ENCODE measurements at places on chromosomes 11 and 22.

DNA sequence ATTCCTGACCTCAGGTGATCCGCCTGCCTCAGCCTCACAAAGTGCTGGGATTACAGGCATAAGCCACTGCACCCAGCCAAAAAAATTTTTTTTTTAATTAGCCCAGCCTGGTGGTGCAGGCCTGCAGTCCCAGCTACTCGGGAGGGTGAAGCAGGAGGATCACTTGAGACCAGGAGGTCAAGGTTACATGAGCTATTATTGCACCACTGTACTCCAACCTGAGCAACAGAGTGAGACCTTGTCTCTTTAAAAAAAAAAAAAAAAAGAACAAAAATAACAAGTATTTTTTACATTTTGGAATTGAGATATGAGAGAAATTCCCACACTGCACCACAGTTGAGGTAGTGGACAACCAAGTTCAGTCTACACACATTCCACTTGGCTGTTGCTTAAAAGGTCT lies 13.6 kb upstream of the L3MBTL2 start:
- no peak for DNase-seq

GRCh38 chr11:44625759-44626523 lies 60.5 kb downstream of the CD82 start:
- no peak for DNase-seq

DNA sequence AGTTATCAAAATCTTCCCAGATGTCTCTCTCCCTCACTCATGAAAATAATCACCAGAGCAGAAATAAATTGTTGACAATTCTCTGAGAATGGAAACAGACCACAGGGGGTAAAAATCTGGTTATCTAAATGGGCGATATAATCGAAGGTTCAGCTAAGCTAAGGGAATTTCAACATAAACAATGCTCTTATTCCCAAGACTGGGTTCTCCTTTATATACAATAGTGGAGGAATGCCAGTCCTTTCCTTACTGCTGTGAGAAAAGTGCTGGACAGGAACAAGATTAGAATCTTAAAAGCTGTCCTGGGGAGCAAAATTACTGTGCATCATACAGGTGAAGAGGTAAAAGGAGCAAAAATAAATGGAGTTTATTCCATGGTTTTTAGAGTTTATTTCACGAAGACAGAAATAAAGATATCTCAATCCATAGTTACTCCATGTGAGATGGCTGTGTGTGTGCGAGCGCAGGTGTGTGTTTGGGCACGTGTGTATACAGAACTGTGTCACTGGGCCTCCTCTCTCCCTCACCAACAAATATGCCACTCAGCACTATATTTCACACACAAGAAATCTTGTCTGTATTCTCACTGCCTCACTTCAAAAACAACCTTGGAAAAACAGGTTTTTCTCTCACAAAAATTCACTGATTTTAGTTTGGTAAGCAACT lies 385.6 kb downstream of the DCDC1 start:
- DNase-seq = no peak

GRCh38 chr22:22936180-22936914 lies 48.7 kb downstream of the IGLL5 start:
- DNase-seq = no peak

DNA sequence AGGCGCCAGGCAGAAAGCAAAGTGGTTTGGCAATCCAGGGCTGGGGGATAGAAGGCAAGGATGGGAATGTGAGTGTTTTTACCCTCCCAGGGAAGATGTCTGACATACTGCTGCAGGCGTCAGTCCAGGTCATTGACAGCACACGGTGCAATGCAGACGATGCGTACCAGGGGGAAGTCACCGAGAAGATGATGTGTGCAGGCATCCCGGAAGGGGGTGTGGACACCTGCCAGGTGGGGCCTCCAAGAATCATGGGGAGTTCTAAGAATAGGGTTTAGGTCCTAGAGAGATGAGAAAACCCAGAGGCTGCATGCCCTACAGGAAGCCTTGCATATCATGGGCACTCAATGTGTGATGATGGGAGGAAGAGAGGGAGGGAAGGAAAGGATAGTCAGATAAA lies 28.3 kb upstream of the SMIM35 start:
- DNase-seq = no peak

- DNase-seq = no peak
These were observed 61.8 kb upstream of the CRYBB3 start for GRCh38 chr22:25137577-25138525.

DNA sequence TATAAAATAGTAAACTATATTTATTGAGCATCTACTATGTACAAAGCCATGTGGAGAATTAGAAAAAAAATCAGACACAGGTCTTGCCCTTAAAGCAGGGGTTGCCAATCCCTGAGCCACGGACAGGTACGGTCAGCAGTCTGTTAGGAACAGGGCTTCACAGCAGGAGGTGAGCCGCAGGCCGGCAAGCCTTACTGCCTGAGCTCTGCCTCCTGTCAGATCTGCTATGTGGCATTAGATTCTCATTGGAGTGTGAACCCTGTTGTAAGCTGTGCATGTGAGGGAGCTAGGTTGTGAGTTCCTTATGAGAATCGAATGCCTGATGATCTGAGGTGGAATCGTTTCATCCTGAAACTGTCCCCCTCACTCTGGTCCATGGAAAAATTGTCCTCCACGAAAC lies 2.1 kb upstream of the RAG2 start:
- DNase-seq = no peak

DNA sequence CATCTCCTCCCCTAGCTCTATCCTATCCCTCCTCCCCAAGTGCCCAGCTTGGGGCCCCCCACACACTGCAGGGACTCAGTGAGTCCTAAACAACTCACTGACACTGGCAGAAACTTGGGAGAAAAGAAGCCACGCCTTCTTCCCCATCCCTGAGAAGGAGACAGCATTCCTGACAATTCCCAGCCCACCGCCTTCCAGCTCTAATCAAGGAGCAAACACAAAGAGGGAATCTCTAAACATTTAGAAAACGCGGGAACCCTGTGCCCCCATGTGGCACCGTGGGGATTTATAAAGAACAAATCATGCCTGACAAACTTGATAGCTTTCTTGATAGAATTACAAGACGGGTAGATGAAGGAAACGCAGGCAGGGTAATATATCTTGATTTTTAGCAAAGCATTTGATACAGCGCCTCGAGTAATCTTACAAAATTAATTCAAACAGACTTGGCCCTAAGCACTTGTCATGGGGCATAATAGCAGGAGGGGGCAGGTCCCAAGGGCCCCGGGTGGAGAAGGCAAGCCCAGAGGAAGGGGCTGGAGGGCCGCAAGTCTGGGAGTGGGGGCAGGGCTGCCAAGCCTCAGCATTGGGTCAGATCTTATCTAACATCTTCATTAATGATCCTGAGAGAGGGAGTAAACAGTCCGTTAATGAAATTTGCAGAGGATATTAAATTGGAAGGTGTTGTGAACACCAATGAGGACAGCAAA lies 4.5 kb downstream of the CHST1 start:
- no peak for DNase-seq

DNA sequence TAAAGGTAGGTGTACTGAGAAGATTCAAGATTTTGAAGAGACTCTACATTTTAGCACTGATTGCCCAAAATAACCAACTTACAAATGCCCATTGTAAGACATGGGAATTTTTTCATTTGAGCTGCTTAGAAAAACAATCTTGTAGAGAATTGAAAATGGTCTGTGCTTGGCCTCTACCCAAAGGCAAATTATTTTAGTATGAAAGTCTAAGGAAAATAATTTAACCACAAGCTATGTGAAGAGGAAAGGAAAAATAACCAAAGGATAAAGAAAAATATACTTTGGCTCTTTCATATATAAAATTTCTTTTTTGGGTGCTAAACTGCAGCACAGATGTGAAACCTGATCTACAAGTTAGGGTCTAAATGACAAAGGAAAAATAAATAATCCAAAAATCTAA lies 54.9 kb downstream of the ME3 start:
- DNase-seq = no peak
